Esophagus muscularis mucosa (tissue), 4 donors: ENCODE measurements at places on chromosomes 2 and 18.

- no peak for DNase-seq
- peak overlapping the region; percentile 2 for H3K27ac ChIP-seq
- H3K4me1 ChIP-seq, result peaks cover 60% of the 10 kb centered on the region
- no peaks in the 10 kb centered on the region for H3K27me3 ChIP-seq
These were observed 5.0 kb downstream of the MGAT5 start for GRCh38 chr2:134258684-134259388.

GRCh38 chr18:9926223-9926894, 12.5 kb downstream of the VAPA start:
- H3K36me3 ChIP-seq, result no peaks in the 10 kb centered on the region
- no peak overlapping the region for H3K4me3 ChIP-seq
- DNase-seq, result no peak
- no peaks in the 10 kb centered on the region for H3K27me3 ChIP-seq
- H3K4me1 ChIP-seq, result peaks cover 100% of the 10 kb centered on the region

DNA sequence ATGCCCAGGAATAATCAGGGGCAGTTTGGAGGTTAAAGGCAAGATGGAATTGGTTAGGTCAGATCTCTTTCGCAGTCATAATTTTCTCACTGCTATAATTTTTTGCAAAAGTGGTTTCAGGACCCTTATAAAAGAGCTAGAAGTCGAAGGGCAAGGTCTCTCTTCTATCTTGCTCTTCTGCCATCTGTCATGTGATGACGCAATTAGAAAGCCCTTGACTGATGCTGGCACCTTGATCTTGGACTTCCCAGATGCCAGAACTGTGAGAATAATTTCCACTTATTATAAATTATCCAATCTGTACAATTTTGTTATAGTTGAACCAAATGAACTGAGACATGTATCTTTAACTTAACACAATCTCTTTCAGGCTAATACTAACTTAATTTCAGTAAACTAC, 6.3 kb upstream of the RALBP1 start:
- no peak for DNase-seq
- H3K27me3 ChIP-seq, result no peaks in the 10 kb centered on the region
- no peaks in the 10 kb centered on the region for H3K36me3 ChIP-seq
- H3K4me1 ChIP-seq, result peaks cover 1% of the 10 kb centered on the region

DNA sequence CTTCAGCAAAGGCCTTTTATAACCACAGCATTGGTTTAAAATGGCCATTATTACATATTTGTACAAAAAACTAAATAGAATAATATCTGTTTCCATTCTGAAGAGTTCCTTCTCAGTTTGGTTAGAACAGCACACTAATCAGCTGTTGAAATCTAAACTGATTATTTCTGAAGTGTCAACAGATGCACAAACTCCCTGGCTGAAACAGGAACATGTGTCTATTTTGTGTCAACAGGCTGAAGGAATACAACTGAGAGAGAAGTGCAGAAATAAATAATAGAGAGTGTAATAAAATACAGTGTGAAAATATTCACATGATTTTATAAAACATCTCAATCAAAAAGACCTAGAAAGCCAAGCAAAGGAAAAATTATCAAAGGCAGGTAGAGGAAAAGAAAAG, 29.7 kb downstream of the IKZF2 start:
- H3K27ac ChIP-seq, result no peak overlapping the region
- H3K4me1 ChIP-seq, result peaks cover 28% of the 10 kb centered on the region
- H3K27me3 ChIP-seq, result no peaks in the 10 kb centered on the region
- no peak overlapping the region for H3K4me3 ChIP-seq

DNA sequence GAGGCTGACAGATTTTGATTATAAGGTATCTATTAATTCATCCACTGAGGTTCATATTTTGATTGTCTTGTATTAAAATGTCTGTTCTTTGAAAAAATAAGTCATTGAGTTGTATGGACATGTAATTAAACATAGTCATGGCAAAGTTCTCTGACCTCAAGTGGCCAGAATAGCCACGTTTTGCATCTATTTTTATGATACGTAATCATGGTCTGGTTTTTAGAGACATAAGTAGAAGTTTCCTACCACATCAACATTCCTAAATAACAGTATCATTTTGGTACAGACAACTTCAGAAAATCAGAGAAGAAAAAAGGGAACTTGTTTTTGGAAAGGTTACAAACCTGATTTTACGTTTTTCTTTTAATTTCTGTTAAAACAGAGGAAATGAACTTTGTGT, 47.6 kb downstream of the COL5A2 start:
- H3K36me3 ChIP-seq, result no peaks in the 10 kb centered on the region
- H3K4me1 ChIP-seq, result no peaks in the 10 kb centered on the region
- no peak overlapping the region for H3K27ac ChIP-seq
- no peaks in the 10 kb centered on the region for H3K27me3 ChIP-seq
- H3K4me3 ChIP-seq, result no peak overlapping the region

GRCh38 chr2:162126527-162126926, 25.5 kb downstream of the GCG start:
- DNase-seq, result no peak
- no peaks in the 10 kb centered on the region for H3K36me3 ChIP-seq
- no peak overlapping the region for H3K27ac ChIP-seq
- H3K4me3 ChIP-seq, result no peak overlapping the region

DNA sequence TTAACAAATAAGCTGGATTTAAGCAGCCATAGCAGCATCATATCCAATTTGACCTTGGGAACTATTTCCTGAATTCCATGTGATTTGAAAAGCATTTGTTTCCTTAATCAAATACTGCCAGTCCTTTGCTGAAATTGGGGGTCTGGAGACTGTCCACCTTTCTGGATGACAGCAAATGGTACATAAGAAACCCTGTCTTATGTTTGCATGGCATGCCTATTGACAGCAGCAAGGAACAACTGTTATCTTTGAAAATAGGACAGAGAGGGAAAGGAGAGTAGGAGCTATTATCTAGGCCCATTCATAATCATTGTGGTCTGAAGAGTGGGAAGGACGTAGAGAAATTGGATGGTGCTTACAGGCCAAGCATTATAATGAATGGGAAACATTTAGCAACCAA, 129.2 kb upstream of the CTNNA2 start:
- no peaks in the 10 kb centered on the region for H3K27me3 ChIP-seq
- no peaks in the 10 kb centered on the region for H3K36me3 ChIP-seq
- no peak overlapping the region for H3K27ac ChIP-seq
- H3K4me3 ChIP-seq, result no peak overlapping the region
- no peaks in the 10 kb centered on the region for H3K4me1 ChIP-seq
- no peak for DNase-seq

GRCh38 chr2:173239644-173240043, 115.0 kb upstream of the CDCA7 start:
- H3K4me1 ChIP-seq, result no peaks in the 10 kb centered on the region
- H3K4me3 ChIP-seq, result no peak overlapping the region
- DNase-seq, result no peak
- no peaks in the 10 kb centered on the region for H3K27me3 ChIP-seq
- peaks cover 14% of the 10 kb centered on the region for H3K36me3 ChIP-seq
- no peak overlapping the region for H3K27ac ChIP-seq

DNA sequence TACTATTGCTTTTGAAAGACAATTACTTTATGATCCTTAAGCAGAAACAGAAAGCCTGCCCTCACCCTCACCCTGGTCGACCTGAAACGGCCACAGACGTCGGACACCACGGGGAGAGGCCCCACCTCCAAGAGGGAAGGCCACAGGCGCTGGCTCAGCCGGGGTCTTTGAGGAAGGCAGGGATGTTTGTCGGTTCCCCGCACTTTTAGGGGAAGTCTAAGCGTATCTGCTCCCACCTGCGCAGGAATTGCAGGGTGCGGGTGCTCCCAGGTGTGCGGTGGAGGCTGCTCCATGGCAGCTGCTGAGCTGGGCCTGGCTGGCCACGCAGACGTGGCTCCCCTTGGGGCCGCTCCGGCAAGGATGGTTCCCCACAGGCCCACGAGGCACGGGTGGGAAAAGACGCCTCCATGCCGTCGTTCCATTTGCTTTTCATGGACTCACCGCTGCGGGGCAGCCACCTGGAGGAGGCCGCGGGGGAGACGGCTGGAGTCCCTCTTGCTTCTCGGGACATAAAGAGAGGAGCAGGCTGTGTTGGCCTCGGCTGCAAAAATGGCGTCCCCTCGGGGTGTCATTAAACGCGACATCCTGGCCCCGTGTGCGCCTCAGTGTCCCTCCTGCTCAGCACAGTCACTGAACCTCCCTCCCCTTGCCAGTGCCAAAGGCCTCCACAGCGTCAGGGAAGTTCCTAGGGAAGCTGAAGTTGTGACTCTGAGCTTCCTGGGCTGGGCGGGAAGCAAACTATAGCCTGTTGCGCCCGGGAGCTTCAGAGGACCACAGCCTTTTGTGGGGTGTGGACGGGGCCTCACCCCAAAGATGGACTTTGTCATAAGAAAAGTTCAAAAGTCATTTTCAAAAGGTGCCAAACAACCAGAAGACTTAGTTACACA, 63.4 kb downstream of the NFATC1 start:
- H3K27me3 ChIP-seq, result no peaks in the 10 kb centered on the region
- H3K4me3 ChIP-seq, result peak overlapping the region; percentile 31
- H3K4me1 ChIP-seq, result peaks cover 40% of the 10 kb centered on the region

GRCh38 chr2:218567797-218568189, 358 bp downstream of the USP37 start:
- peak overlapping the region; percentile 88 for H3K27ac ChIP-seq
- H3K36me3 ChIP-seq, result no peaks in the 10 kb centered on the region
- H3K4me1 ChIP-seq, result peaks cover 35% of the 10 kb centered on the region
- H3K4me3 ChIP-seq, result peak overlapping the region; percentile 79

- H3K27me3 ChIP-seq, result no peaks in the 10 kb centered on the region
- no peak overlapping the region for H3K4me3 ChIP-seq
- no peaks in the 10 kb centered on the region for H3K36me3 ChIP-seq
- H3K27ac ChIP-seq, result no peak overlapping the region
These were observed 110.3 kb upstream of the SH3BP4 start for GRCh38 chr2:234841321-234842015.

DNA sequence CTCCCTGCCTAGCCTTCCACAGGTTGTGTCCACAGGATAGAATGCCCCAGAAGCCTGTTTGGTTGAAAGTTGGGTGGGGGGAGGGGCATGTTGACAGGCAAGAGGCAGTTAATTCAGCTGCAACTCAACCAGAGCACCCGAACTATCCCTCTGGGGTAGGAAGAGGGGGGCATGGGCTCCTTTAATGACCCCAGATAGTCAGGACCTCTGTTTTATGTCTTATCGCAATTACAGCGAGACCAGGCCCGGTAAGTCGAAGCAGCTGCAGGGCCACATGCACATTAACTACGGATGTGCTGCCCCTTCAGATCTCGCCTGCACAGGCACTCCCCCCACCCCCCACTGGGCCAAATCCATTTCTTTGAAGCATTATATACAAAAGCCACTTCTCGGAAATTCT, 363.8 kb upstream of the HNRNPA3 start:
- no peaks in the 10 kb centered on the region for H3K36me3 ChIP-seq
- H3K27ac ChIP-seq, result no peak overlapping the region
- no peak overlapping the region for H3K4me3 ChIP-seq
- no peaks in the 10 kb centered on the region for H3K27me3 ChIP-seq

- H3K4me1 ChIP-seq, result no peaks in the 10 kb centered on the region
- H3K4me3 ChIP-seq, result no peak overlapping the region
- H3K27ac ChIP-seq, result no peak overlapping the region
- DNase-seq, result no peak
- no peaks in the 10 kb centered on the region for H3K36me3 ChIP-seq
- no peaks in the 10 kb centered on the region for H3K27me3 ChIP-seq
These were observed 24.7 kb upstream of the NAGK start for GRCh38 chr2:71043531-71044407.

DNA sequence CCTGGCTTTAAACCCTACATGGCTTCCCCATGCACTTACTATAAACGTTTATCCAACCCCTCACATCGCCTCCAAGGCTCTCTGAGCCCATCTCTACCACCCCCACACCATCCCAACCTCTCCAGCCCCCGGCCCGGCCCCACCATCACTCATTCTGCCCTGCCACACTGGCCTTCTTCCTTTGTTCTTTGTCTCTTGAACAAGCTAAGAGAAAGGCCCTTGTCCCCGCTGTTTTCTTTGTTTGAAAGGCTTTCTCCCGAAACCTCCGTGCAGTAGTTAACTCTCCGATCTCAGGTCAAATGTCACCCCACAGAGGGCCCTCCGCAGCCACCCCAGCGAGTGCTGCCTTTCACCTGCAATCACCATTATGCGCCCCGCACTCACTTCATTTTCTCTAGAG, 100.4 kb downstream of the AFF3 start:
- H3K4me3 ChIP-seq, result no peak overlapping the region
- no peaks in the 10 kb centered on the region for H3K27me3 ChIP-seq
- H3K4me1 ChIP-seq, result no peaks in the 10 kb centered on the region
- no peak for DNase-seq
- H3K36me3 ChIP-seq, result no peaks in the 10 kb centered on the region

DNA sequence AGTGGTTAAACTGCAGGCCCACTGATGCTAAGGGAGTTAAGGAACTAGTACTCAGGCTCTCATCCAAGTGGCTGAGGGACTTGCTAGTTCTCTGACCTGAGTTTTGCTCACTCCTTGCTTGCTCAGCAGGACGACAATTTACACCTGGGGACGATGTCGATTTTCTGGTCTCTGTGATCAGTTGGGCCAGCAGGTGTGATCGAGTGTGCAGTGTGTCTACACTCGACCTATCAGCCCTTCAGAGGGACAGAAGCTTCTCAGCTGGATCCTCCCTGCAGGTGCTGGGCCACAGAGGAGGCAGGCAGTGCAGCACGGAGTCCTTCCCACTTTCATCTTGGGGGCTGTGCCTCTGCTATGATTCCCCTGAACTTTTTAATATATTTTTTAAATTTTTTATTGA, 71.5 kb downstream of the KCNS3 start:
- no peak overlapping the region for H3K4me3 ChIP-seq
- H3K36me3 ChIP-seq, result no peaks in the 10 kb centered on the region
- no peak for DNase-seq

DNA sequence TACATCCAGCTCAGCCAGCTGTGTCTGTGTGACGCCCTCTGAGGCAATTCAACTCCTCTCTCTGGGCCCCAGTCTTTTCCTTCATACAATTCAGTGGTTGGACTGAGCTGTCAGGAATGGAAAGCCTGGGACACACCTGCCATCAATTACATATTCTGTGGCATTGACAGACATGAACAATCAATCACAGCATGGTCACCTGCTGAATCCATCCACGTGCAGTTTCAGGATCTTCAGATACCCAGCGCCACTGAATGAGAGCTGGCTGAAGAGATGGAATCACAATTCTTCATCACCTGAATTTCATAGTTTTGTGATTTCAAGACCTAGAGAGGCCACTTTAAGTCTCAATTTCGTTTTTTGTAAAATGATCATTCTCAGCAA, 5.1 kb downstream of the ADRA2B start:
- H3K27ac ChIP-seq, result no peak overlapping the region
- H3K4me3 ChIP-seq, result no peak overlapping the region
- no peak for DNase-seq

GRCh38 chr2:158650646-158651357, 144.3 kb upstream of the DAPL1 start:
- peaks cover 21% of the 10 kb centered on the region for H3K36me3 ChIP-seq
- no peak overlapping the region for H3K4me3 ChIP-seq
- H3K27me3 ChIP-seq, result no peaks in the 10 kb centered on the region

DNA sequence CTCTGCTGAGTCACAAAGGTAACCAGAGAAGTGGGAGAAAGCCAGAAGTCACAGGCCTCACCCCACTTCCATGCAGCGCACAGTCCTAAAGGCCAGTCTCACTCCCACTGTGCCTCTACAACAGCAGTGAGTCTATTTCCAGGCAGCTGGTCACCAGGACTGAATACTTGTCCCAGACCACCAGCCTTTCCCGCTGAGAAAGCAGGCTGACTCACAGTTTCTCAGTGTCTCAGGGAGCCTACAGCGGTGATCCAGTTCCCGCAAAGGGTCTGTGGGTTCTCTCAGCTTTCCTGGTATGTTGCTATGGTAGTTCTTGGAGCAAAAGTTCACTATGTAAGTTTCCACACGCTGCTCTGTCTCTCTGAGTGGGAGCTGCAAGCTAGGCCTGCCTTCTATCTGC, 622.5 kb downstream of the RNF144A start:
- no peaks in the 10 kb centered on the region for H3K27me3 ChIP-seq
- H3K36me3 ChIP-seq, result no peaks in the 10 kb centered on the region
- H3K4me3 ChIP-seq, result no peak overlapping the region
- H3K4me1 ChIP-seq, result no peaks in the 10 kb centered on the region
